ENCODE measurements at places on chromosomes 13 and 19.

DNA sequence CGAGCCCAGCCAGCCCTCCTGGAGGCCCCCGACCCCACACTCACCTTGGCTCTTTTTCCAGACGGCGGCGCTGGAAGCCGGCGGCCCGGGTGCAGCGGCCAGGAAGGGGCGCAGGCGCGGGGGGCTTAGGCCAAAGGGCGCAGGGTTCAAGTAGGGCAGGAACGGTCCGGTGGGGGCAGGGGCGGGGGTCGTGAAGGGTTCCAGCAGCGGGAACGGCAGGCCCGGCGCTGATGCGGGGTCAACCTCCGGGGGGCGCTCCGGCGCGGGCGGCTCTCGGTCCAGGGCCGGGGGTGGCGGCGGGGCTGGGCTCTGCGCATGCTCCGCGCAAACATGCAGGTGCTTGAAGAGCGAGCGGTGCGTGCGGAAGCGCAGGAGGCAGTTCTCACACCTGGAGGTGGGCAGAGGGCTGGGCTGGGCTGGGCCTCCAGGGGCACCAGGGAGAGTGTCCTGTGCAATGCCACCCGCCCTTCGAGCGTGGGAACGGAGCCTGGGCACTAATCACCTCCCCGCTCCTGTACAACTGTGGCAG is 2.3 kb downstream of the ZNF414 start:
- DNase-seq: no peak

GRCh38 chr19:13089139-13089856 is 13.4 kb downstream of the LYL1 start:
- DNase-seq: no peak

DNA sequence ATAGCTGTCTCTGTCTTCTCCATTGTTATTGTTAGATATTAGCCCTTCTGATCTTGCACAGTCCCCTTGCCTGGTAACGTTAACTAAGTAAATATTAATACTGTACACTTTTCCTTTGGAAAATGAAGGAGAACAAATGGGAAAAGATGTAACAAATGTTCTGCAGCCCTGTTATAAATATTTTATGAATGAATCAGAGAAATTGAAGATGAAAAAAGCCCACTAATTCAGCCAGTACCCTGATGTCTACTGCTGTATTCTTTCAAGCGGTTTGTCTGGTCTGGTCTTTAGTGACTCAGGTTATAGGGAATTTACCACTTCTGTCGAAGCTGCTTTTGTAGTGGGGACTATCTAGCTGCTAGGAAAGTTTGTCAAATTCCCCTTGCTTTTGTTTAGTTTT is 121.0 kb downstream of the COG6 start:
- DNase-seq: no peak

DNA sequence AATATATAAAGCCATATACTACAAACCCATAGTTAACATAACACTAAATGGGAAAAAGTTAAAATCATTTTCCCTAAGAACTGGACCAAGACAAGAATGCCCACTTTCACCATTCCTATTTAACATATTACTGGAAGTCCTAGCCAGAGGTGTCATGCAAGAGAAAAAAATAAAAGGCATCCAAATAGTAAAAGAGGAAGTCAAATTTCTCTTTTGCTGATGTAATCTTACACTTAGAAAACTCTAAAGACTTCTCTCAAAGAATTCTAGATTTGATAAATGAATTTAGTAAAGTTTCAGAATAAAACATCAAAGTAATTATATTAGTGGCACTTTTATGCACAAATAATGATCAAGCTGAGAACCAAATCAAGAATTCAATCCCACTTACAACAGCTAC is 678.9 kb upstream of the SLITRK5 start:
- no peak for DNase-seq

GRCh38 chr13:57877601-57878000 is 246.1 kb downstream of the PCDH17 start:
- no peak for DNase-seq

- DNase-seq: peak; percentile 32
These were observed 101.3 kb downstream of the ARHGEF7 start for GRCh38 chr13:111216166-111216960.

- no peak for DNase-seq
These were observed 87.6 kb downstream of the HSPH1 start for GRCh38 chr13:31073859-31074718.

GRCh38 chr13:98189841-98190505 is 12.9 kb upstream of the RNF113B start:
- no peak for DNase-seq

DNA sequence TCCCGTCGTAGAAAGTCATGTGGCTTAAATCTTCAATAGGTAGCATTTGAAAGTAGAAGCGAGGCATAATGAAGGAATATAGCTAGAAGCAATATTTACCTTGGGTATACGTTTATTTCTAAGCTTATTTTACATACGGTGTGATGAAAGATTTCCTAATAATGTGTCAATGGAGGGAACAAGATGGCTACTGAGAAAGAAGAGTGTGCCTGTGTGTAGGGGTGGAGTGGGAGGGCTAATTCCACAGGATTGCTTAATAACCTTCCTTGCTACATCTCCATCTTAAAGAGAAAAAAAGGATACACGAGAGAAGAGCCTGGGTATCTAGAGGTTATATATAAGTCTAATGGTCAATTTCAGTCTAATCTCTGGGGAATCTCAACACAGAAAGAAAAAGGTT is 2.0 kb downstream of the SPART start:
- no peak for DNase-seq

- no peak for DNase-seq
These were observed 17.3 kb downstream of the NCR1 start for GRCh38 chr19:54923276-54923675.

DNA sequence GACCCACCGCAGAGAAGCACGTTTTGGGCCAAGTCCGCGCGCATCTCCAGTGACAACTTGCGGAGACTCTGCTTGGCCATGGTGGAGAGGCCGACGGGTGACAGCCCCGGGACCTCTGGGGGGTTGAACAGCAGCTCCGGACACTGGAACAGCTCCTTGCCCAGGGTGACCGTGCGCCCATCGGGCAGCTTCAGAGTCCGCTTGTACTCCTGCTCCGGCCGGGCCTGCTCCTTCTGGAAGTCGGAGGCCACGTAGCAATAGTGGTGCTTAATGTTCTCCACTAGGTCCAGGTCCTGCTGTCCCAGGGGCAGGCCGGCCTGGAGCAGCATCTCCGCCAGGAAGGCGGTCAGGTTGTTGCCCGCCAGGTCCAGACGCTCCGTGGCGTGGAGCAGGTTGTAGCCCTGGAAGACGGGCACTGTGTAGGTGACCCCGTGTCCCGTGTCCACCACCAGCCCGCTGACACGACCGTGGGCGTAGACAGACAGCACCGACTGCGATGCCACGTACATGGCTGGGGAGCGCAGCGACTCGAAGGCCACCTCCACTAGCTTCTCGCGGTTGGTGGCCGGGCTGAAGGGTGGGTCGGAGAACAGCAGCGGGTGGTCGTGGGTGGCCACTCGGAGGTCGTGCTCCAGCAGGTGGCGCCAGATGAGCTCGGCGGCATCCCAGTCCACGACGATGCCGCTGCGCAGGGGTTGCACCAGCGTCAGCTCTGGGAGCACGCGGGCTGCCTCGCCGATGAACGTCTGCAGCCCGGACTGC is 743 bp downstream of the ACTL9 start:
- DNase-seq: no peak

DNA sequence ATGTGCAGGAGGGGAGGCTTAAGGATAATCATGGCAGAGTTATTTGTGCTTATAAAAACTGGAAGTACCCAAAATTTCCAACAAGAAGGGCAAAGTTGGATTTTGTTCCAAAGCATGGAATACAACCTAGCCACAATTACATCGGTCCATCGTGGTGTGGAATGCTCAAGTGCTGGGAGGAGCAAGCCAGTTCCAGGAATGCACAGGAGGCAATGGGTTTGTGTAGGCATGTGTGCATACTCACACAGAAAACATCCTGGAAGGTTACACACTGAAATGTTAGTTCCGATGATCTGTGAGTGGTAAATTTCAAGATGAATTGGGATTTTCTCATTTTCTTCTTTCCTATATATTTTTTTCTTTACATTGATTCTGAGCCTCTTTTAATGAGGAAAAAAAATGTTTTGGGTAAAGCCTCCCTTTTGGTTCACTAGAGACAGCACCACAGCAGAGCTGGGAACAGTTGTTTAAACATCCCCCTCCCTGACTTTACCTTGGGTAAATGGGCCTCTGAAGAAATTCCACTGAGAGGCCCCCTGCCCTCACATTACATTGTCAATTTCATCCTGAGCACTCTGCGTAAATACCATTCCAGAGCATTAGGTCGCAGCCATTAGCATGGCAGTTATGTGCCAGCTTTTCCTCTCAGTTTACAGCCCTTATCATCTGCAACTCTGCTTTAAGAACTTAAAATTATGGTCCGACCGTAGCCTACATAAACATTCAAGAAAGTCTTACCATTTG is 122.0 kb downstream of the UQCRFS1 start:
- DNase-seq: no peak

- DNase-seq: peak; percentile 58
These were observed 105.3 kb upstream of the KLF5 start for GRCh38 chr13:72953391-72953965.

DNA sequence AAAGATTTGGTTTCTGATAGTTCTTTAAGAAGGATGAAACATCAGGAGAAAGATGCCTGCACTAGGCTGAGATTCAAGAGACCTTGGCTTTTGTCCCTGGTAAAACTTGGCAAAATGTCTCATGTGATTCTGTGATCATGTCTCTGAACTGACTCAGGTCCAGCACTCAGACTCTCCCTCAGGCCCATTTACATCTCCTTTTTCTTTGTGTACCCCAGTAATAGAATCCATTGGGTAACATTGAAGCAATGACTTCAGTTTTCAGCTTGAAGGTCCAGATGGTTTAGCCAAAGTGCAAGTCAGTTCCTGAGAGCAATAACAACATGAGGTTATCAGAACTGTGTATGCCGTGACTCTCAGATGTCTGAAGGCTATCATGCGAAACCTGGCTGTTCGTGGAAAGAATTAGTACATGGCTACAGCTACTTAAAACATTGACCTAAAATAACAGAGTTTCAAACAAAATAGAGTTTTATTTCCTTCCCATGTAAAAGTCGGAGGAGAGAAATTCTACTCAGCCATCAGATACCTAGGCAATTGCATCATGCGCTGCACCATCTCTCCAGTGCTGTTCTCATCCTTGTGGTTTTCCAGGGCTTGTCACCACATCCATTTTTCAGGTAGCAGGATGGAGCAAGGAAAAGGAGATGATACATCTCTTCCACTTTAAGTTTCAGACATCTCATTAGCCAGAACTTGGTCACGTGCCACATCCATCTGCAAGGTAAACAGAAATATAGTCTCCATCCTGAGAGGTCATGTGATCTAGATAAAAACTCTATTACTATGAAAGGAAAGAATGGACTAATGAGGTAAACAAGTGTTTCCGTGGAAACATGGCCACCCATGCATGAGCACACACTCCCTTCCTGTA is 117.3 kb downstream of the POSTN start:
- DNase-seq: no peak

GRCh38 chr19:29323440-29324290 is 110.7 kb upstream of the UQCRFS1 start:
- no peak for DNase-seq

GRCh38 chr19:14769201-14769600 is 9.2 kb downstream of the ADGRE2 start:
- no peak for DNase-seq

DNA sequence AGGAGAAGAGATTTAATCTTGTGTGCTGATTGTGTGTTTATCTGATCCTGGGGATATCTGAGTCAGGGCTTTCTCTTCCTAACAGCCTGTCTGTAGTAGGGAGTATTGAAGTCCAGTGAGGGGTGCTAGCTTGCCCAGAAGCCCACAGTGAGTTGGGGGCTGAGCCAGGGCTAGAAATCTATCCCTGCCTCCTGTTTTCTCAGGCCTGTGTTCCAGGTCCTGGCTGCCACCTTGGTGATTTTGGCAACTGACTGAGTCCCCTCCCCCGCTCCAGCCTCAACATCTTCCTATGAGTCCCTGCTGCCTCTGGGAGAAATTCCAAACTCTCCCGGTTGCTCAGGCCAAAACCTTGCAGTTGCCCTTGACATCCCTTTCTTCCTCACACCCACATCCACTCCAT is 7.7 kb upstream of the NOVA2 start:
- DNase-seq: no peak

GRCh38 chr19:55486971-55487923 is 989 bp upstream of the SSC5D start:
- peak; percentile 56 for DNase-seq

- no peak for DNase-seq
These were observed 79.5 kb downstream of the KLF5 start for GRCh38 chr13:73138276-73138637.

DNA sequence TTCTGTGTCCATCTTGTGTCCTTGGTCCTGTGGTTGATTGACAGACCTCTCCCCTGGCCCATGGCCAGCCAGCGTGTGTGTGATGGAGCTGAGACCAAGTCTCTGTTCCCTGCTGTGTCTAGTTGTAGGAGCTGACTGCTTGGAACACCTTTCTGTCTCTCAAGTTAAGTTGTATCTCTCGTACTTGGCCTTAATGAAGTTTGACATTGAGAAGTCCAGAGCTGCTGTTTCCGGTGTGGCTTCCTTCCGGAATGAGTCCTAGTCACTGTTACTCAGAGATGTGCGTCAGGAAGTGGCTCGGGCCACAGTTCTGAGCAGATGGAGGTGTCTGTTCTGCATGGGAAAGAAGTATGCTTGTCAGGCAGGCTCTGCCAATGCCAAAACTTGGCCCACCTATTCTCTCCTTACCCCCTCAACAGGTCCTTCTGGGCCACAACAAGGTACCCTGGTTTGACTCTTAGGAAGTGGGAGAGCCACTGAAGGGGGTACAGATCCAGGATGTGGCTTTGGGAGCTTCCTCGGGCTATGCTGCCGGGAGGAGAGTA is 54.3 kb downstream of the GATAD2A start:
- DNase-seq: peak; percentile 78

GRCh38 chr19:4115818-4116385 is 8.0 kb downstream of the MAP2K2 start:
- no peak for DNase-seq

- no peak for DNase-seq
These were observed 38.4 kb downstream of the ACTN4 start for GRCh38 chr19:38685666-38686529.

- DNase-seq: no peak
These were observed 102.1 kb downstream of the ITGBL1 start for GRCh38 chr13:101554420-101555125.

DNA sequence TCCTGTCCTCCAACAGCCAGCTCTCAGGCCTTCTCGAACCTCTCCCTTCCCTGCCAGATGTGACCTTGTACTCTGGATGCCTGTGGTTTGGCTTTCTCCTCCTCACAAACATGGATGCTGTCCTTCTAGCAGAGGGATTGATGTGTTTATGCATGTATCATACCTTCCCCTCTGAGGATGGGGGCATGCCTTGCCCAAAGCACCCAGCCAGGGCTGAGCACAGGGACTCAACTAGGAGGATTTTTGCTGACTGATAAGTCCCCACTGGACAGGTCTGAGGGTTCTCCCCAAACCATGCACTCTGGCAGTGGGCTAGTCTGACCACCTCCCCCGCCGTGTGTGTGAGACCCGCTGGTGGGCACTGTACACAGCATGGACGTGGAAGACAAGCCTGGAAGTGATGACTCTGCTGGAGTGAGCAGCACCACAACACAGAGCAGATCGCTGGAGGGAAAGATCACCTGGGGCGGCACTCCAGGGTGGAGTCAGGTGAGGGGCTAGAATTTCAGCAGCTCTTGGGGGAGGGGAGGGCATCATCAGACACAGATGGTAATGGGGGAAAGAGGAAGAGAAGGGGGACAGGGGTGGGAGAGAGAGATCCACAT is 360.3 kb upstream of the ZNF507 start:
- DNase-seq: no peak

All from left lung (tissue), 14 donors.